Right renal cortex interstitium (tissue), 3 donors: ENCODE measurements at places on chromosomes 12 and 14. TPM values are rescaled to one million over a fixed set of nuclear protein-coding genes. Genes with fewer than 3 reads are reported as not detected.

Gene ZDHHC22
- 0.35 TPM for polyA plus RNA-seq

DNA sequence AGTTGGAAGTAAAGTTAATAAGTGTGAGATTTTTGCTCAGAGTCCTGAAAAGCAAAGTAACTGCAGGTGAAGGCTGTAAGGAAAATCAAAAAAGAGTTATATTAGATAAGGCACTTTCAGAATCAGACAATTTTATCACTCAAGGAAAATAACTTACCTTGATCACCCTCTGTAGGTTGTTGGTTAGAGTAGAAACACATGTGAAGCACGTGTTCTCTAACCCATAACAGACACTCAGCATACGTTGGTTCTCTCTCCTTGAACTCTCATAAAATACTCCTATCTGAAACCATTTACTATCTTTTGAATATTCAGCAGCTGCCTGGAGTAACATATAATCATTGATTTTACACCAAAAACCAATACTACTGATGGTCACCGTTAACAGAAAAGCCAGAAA is 335.5 kb downstream of the KCNH5 start:
- DNase-seq = no peak

GRCh38 chr12:18620986-18621385 is 116.8 kb downstream of the PLCZ1 start:
- no peak for DNase-seq

Gene CCDC198
- 175 TPM for polyA plus RNA-seq

Gene NEUROD4
- not detected for polyA plus RNA-seq

- DNase-seq = no peak
Measured at GRCh38 chr12:88578276-88579160, 1.8 kb downstream of the KITLG start.

Gene KLRC2
- not detected for polyA plus RNA-seq

Gene ITPR2
- 16.8 TPM for polyA plus RNA-seq

DNA sequence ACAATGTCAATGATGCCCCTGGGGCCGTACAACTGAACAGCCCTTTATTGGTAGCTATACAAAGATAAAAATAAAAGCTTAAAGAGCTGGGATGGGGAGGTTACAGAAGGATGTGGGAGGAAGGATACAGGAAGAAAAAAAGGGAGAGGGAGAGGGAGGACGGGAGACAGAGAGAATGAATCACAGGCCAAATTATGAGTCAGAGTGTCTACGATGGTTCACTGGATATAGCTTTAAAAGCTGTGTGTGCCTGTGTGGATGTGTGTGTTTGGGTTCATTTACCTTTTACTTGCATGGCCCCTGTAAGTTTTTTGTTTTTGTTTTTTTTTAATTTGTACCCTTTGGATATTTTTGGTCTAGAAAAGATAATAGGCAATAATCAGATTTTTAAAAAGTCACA is 111.9 kb downstream of the CCDC60 start:
- DNase-seq = no peak

Gene CIROP
- not detected for polyA plus RNA-seq

Gene RNASE9
- not detected for polyA plus RNA-seq

Gene PARPBP
- 12.7 TPM for polyA plus RNA-seq

DNA sequence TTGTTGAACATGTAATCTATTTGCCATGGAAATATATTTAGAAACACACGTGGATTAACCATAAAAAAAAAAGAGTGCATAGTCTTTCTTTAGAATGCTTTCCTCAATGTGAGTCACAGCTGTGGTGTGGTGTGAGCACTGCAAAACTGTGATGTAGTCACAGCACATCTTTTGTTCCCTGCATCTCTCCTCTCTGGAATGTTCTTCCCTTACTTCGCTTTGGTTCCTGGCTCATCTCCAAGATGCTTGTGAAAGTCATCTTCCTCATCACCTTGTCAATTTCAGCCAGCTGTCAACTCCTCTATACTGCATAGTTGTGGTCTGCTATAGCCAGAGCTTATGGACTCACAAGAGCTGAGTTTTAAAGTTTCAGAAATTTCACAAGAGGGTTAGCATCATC is 60.2 kb downstream of the STAB2 start:
- DNase-seq = no peak

DNA sequence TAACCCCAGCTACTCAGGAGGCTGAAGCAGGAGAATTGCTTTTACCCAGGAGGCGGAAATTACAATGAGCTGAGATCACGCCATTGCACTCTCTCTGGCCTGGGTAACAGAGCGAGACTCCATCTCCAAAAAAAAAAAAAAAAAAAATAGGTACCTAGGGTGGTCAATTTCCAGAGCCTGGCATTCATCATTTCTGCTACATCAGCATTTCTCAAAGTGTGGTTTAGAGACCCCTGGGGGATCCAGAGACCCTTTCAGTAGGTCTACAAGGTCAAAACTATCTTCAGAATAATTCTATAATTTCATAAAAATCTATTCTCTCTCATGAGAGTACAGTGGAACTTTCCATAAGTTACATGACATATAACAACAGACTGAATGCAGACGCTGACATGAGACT is 19.9 kb downstream of the CERS5 start:
- DNase-seq = no peak

Gene CYP46A1
- polyA plus RNA-seq = 1.6 TPM

DNA sequence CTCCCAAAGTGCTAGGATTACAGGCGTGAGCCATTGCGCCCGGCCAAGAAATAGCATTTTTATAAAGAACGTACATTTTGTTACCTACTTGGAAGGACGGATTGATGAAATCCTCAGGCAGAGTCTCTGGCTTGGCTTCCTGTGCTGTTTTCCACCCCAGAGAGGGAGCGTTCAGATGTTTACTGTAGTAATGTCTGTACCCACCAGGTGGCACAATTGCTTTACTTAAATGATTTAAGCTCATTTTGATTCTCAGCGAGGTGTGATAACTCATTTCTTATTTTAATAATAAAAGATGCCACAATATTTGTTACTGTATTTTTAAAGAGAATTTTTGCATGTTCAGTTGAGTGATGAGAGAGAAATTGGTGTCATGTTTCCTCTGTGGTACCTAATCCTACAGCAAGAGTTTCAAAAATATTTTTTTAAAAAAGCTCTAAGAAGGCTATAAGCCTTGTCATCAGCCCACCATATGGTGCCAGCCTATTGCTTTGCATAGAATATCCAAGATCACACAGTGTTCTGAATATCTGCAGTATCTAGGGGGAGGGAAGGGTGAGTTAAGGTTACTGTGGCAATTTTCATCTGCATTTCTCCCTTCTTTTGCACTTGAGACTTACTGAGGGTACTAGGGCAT is 82.6 kb upstream of the TRAF3 start:
- peak; percentile 63 for DNase-seq

- DNase-seq = no peak
Measured at GRCh38 chr14:20400965-20401593, 12.2 kb downstream of the TEP1 start.

- DNase-seq = no peak
Measured at GRCh38 chr12:65557438-65558181, 266.7 kb upstream of the HMGA2 start.

Gene L3HYPDH
- polyA plus RNA-seq = 45.1 TPM

GRCh38 chr12:121799156-121799841 is 4.5 kb upstream of the SETD1B start:
- no peak for DNase-seq

Gene TAC3
- polyA plus RNA-seq = 1.4 TPM
